NCI-H524 (cell line): ENCODE measurements at places on chromosomes 2 and 18.

DNA sequence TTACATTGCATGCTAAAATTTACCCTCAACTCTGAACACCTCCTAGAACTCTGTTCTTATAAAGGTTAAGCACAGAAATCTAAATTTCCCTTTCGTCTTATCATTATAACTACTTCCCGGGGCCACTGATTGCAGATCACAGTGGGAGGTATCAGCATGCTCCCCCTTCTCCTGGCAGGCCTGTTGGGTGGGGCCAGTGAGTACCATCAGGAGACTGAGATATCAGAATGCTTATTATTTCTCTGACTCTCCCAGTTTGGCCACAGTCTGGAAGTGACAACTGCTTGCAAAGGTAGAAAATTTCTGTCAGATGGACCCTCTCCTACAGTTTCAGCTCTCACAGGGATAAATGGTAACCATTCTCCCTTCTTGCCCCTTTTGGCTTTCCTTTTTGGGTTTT, 62.6 kb downstream of the DSEL start:
- no peak for DNase-seq

DNA sequence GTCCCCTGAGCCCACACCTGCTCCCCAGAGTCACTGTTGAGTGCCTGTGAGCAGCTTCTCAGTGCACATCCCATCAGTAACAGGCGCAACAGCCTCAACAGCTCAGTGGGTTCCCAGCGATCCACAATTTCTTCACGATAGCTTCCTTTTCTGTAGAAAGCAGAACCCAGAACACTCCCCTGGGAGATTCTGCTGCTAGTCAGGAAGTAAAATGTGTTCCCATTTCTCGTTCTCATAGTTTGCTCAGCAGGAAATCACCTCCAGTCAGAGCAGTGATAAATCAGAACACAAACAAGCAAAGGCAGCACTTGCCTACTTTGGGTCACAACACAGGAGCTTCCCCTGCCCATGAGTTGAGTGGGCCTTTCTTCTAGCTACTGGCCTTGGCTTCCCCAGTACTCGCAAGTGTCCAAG, 48.9 kb upstream of the ATG16L1 start:
- DNase-seq, result no peak

DNA sequence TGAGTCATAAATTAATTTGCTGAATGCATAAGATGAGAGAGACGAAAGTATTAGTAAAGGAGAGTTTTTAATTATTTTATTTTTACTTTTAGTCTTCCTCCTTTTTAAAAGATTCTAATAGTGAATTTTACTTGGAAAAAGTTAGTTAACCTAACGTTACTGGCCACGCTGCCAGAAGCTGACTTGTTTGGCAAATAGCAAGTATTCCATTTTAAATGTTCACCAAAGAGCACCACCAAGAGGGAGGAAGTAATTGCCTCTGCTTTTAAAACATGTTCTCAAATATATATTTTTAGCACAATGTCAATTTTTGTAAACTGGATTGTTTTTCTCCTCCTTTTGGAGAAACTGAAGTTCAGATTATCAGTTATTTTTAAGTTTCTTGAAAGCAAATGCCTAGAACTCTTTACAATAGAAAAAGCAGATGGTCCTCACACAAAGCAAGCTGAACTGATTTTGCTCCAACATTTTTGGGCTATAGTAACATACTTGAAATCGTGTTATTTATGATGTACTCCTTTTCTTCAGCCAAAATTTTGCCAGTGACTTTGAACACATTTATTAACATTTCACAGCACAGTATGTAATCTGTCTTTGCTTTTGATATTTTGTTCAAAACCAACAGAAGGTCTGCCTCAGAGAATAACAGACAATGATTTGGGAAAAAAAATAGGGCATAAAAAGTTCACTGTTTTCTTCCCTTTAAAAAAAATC, 1311.0 kb upstream of the FAM98A start:
- DNase-seq, result no peak

- DNase-seq, result no peak
These were observed 395.1 kb downstream of the FBXO15 start for GRCh38 chr18:73752546-73752945.

- no peak for DNase-seq
These were observed 10.8 kb downstream of the EMILIN2 start for GRCh38 chr18:2857491-2858131.

DNA sequence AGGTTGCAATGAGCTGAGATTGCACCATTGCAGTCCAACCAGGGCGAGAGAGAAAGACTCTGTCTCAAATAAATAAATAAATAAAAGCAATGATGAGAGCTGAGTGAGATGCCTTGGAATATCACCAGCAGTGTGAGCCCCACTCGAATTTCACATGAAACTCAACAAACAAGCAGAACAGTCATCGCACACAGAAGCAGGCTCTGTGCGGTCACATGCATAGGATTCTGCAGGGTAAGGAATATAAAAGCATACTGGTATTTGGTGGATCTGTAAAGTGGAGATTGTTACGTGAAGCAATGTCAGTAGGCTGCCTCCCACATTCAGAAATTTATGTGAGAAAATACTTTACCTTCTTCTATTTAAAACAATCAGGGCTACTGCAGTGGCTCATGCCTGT, 18.0 kb upstream of the AP1S3 start:
- DNase-seq, result no peak

DNA sequence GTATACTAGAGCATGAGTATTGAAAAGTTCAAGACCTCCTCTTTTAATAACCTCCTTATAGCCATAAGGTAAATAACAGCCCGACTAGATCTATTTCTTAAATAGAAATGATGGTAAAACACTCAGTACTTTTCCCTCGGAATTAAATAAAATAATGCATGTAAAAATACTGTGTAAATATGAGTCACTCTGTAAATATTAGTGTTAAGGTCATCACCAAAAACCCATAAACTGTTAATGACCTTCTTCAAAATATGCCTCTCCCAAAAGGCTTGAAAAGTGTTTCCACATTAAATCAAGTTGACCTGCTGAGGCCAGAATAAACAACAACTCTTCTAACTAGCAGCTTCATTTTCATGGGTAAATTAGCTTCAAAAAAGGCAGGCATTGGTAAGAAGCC, 25.3 kb upstream of the BZW1 start:
- DNase-seq, result no peak

GRCh38 chr2:149904352-149905175, 317.0 kb upstream of the MMADHC start:
- no peak for DNase-seq

DNA sequence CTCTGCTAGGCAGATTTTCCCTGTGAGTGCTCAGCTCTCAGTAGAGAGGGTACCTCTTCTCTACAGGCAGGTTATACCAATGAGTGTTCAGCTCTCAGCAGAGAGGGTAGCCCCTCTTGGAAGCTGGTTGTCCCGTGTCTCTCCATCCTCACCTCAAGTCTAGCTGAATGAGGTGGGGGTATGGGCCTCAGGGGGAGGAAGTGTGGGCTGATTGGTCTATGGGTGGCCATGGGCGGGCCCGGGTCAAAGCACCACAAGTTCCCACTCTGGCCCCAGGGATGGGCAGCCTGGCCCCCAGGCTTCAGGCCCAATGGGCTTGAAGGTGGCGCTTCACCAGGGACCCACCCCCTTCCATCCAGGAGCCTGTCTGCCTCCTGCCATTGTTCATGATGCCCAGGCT, 17.0 kb upstream of the MBD2 start:
- DNase-seq, result no peak

DNA sequence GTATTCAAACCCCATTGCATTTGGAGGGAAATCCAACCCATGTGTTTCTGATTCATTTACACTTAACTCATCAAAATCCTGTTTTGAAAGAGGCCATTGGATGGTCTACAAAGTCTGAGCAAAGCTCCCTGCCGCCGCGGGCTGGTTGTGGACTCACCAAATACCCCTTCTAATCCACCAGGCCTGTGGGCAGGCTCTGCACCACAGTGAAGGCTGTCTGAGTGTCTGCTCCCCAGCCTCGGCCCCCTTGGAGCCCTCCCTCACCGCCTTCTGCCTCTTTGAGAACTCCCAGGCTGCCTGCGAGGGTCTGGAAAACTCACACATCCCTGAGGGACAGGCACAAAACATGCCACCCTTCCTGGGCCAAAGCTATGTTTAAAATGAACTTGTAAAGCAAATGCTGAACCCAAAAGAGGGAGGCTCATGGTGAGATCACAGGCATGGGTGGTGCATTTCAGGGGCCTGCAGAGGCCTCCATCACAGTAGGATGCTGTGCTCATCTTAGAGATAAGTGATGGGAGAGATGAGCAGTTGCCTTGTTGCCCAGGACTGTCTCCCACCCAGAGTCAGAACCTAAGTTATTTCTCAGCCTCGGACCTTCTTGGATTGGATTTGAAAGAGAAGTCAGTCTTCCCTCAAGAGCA, 225.0 kb downstream of the CYP26B1 start:
- no peak for DNase-seq

GRCh38 chr2:31205186-31205585, 12.1 kb downstream of the CAPN14 start:
- DNase-seq, result peak; percentile 51

DNA sequence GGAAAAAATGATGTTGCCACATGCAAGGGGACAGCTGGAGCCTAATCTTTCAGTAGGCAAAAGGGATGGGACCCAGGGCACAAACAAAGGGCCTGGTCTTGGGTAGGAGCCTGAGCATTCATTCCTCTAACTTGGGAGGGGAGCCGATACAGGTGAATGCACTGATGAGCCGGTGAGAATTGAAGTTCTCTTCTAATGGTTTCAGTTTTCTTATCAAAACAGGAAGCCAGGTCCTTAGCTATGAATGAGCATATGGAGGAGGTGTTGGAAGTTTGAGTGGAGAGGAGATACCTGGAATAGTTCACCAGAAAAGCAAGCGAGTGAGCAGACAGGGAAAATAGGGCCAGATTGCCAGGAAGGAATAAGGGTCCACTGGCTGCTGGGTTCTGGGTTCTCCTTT, 10.1 kb downstream of the DPP4 start:
- no peak for DNase-seq

DNA sequence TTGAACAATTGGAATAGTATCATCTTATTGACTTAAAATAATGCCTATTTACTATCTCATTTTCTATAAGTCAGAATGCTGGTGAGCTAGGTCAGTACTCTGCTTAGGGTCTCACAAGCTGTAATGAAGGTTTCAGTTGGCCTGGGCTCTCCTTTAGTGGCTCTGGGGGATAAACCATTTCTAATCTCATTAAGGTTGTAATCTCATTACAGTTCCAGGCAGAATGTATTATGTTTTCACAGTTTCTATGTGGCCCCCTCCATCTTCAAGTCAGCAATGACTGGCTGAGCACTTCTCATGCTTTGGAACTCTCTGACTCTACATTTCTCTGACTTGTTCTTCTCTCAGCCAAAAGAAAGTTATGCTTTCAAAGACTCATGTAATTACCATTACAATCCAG, 163.1 kb downstream of the CCDC178 start:
- peak; percentile 33 for DNase-seq

DNA sequence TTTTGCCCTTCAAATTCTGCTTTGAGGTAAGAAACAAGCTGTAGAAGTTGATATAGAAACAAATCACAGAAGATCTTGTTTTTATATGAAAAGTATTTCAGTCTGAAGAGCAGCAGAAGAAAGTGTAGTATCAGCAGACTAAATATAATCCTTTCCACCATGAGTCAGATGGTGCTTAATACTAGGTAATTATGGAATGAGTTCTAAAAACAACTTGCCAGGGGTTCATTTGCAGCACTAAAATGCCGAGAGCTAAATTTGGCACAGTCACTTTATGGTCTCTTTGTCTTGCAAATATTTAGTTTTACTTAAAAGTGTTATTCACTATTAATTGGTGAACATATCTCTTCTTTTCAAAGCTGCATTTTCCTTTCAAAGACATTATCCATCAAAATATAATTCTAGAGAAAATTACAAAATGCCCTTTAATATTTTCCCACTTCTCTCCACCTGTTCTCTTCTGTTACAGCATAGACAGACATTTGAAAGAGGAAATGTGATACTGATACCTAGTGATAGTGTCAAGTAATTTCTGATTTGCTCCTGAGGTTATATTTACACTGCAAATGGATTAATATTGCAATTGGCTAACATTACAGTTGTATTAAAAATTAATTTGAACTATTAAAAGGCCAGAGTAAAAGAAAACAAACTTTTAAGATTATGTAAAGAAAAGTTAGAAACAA, 5.3 kb downstream of the MYL1 start:
- peak; percentile 5 for DNase-seq

- DNase-seq, result no peak
These were observed 345.7 kb downstream of the MTX2 start for GRCh38 chr2:176614930-176615329.

DNA sequence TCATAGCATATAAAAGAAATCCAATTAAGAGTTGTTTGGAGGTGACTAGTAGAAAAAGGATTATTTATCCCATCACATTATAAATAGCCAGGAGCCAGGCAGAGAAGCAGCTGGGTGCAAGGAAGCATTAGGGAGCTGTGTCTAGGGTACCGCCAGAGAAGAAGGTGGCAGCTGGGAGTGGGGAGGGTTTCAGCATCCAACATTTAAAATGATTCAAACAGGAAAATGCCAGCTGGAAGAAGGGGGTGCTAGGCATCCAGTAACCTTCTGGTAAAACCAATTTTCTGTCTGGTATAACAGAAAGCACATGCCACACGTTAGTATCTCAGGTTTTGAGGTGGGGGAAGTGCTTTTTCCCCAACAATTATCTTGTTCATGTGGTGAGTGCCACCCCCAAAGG, 452.4 kb downstream of the ZEB2 start:
- DNase-seq, result peak; percentile 18

DNA sequence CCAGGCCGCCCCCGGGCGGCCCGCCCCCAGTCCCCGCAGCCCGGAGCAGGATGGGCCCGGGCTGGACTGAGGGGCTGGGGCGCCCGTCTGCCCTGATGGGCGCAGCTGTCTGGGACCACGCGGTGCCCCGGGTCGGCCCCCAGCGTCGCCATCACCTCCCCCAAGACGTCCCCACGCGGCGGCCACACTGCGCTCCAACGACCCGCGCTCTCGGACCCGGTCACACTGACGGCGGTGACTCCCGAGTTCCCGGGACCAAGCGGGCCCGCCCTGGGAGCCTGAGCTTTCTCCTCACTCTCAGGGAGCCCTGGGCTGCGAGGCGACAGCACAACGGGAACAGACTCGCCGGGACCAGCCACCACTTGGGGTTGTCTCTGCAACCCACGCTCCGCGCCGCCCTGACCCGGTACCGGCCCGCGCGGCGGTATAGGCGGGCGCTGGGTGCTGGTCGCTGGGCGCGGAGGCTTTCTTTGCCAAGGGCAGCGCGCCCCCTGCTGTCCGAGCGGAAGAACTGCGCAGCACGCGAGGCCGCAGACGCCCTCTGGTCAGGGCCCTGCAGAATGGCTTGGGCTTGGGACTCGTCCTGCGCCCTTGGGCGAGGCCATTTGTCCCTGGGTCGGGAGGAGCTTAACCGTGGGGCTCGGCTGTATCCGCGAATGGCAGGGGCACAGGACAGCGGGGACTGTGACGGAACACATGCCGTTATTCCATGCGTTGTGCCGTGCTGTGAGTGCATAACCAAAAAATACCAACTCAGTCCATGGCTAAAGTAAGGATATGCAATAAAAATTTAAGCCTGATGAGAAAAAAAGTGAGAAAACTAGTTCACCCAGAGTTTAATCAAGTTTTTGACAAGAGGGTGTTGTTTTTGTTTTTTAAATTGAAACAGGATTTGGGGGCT, 54.8 kb upstream of the ANKRD62 start:
- DNase-seq, result peak; percentile 35

DNA sequence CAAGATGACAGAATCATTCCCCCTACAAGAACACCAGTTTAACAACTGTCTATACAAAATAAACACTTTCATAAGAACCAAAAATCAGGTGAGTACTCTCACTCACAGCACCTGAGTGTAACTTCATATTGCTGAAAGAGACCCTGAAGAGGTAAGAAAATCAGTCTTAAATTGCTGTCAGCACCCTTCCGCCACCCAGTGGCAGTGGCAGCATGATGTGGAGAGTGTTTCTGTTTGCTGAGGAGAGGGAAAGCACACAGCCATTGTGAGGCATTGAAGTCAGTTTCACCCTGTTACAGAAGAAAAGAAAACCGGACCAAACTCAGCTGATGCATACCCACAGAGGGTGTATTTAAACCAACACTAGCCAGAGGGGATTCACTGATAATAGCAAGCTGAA, 1240.8 kb upstream of the CRIM1 start:
- peak; percentile 2 for DNase-seq
